Smooth muscle cell of the umbilical artery (primary cell): ENCODE measurements at places on chromosomes 7 and 10. TPM values are rescaled to one million over a fixed set of nuclear protein-coding genes. Genes with fewer than 3 reads are reported as not detected.

OR2A1 gene
- under 0.01 TPM in 1 of 2 replicates, not detected in the other for total RNA-seq

RBM20 gene
- total RNA-seq = 0.18 and 0.59 TPM in 2 replicates

ASL gene
- 37.9 and 38.0 TPM in 2 replicates for total RNA-seq

MYL10 gene
- not detected in 2 replicates for total RNA-seq

NODAL gene
- not detected in 2 replicates for total RNA-seq

NPSR1 gene
- not detected in 2 replicates for total RNA-seq

KLF14 gene
- under 0.01 TPM in 1 of 2 replicates, not detected in the other for total RNA-seq

KNDC1 gene
- total RNA-seq = 2.0 and 3.0 TPM in 2 replicates

ITGA8 gene
- under 0.01 and 0.05 TPM in 2 replicates for total RNA-seq
